ENCODE measurements at places on chromosomes 11 and 22.

DNA sequence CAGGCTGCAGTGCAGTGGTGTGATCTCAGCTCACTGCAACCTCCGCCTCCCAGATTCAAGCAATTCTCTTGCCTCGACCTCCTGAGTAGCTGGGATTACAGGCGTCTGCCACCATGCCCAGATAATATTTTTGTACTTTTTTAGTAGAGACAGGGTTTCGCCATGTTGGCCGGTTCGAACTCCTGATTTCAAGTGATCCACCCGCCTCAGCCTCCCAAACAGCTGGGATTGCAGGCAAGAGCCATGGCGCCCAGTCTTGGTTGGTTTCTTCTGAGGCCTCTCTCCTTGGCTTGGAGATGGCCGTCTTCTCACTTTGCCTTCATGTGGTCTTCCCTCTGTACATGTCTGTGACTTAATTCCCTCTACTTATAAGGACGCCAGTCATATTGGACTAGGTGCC, 254.6 kb downstream of the BUD13 start:
- DNase-seq: no peak

- DNase-seq: no peak
Measured at GRCh38 chr11:132981131-132981956, 551.0 kb downstream of the OPCML start.

GRCh38 chr11:18492888-18493287, 33.9 kb downstream of the TSG101 start:
- DNase-seq: no peak

- DNase-seq: no peak
Measured at GRCh38 chr11:77131560-77131959, 3.5 kb downstream of the MYO7A start.

DNA sequence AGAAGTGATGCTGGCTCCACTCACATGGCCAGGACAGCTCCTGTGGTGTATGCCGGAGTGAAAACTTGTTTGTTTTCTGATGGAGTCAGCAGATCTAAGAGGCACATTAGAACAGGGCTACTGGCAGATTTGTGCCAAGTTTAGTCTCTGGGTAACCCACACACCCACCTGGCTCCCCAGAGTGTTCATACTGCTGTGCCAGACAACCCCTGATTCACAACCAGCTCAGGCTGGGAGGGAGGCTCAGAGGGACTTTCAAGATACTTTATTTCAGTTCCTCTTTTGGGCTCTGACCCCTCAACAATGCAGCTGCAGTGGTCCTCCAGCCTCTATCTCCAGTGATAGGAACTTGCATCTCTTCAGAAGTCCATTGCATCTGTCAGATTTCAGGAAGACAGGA, 8.5 kb downstream of the NTM start:
- no peak for DNase-seq

GRCh38 chr11:36409152-36409816, 100.8 kb downstream of the TRAF6 start:
- DNase-seq: peak; percentile 79

DNA sequence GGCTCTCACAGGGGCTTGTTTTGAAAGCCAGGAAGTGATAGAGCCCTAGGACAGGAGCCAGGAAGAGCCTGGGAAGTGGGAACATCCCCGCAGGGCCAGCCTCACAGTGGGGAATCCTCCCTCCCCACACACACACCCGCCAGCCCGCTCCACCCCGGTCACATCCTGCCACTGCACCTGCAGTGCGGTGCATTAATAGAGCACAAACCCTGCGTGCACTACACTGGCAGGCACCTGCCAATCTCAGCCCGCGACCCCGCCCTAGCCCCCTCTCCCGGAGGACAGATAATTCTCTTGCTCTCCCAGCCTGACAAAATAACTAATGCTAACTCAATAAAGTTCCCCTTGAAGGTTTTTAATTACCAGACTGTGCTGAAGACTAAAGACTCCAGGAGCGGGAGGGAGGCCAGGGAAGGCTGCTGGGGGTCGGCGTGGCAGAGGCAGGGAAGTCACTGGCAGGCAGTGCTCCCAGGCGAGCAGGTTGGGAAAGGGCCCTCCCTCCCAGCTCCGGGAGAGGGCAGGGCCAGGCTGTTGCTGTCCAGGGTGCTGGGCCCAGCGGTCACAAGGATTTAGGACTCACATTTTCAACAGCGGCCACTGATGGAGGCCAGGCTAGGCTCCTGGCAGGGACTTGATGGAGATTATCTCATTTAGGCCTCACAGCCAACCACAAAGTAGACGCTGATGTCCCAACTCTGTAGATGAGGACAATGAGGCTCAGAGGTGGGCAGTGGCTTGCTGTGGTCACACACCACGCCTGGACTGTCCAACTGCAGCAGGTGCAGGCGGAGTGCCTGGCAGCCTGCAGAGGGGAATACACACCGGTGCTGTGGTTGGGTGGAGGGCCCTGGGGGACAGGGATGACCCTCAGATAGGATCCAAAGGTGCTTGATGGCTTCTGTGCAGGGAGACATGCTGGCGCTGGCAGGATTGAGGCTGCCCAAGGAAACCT, 23.9 kb upstream of the TCF20 start:
- DNase-seq: no peak

DNA sequence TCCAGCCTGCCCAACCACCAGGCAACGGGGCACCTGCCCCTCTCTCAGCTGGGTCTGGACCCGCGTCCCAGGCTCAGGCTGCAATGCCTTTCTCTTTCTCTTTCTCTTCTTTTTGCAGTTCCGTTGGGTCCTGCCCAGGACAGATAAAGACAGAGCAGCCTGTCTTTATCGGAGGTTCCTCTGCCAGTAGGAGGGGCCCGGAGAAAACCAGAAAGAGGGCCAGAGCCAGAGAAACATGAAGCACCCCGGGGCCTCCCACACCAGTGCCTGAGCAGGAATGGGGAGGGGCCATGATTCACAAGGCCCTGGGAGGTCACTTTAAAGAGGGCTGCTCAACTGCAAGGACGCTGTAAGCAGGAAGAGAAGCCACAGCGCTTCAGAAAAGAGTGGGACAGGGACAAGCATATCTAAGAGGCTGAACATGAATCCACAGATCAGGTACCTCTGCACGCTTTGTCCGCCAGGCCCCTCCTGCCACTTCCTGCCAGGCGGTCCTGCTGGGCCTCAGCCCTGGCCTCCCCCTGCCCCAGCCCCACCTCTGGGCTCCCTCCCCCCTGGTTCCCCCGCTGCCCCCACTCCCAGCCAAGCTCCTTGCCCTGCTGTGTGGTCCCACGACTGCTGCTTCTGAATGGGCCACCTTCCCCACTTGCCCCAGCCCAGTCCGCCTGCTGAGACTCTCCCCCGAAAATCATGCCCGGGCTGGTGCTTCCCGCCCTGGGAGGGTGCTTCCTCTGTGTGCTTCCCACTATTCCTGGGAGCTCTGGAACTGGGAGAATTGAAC, at the start of gene APOBEC3C:
APOBEC3C (plus strand) TSS at position 316 of the 781 bp plus-strand sequence; CDS start at position 422, 106 bp downstream.
- DNase-seq: peak; percentile 91

DNA sequence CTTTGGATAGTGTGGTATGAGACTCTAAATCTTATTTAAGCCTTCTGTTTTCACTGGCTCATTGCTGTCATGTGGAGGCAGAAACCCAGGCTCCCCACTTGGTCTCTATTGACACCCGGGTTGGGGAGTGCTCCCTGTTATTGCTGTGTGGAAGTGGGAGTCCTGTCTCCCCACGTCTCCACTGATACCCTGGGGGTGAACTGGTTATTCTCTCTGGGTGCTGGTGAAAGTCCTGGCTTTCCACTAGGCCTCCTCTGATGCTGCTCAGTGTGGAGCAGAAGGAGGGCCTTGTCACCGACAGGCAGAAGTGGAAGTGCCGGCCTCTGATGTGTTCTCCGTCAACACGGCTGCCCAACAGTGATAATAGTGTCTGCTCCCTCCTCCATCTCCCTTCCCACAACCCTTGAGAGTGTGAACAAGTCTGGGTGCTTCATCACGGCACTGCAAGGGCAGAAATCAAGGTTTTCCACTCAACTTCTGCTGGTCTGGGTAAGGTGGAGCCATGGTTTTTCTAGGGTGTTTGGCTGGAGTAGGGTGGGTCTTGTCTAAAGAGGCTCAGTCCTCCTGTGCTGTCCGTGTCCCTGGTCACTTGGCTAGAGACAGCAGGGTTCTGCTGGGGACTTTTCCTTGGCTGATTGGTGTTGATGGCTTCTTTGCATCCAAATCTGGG, 240.7 kb upstream of the B3GAT1 start:
- DNase-seq: no peak

- DNase-seq: no peak
Measured at GRCh38 chr22:38419121-38419857, 35.7 kb downstream of the KCNJ4 start.

GRCh38 chr22:48318575-48319320, 1508.9 kb downstream of the BRD1 start:
- no peak for DNase-seq

GRCh38 chr11:120028181-120028896, 109.6 kb downstream of the TRIM29 start:
- DNase-seq: no peak

GRCh38 chr11:11211186-11211585, 141.9 kb downstream of the CSNK2A3 start:
- no peak for DNase-seq

DNA sequence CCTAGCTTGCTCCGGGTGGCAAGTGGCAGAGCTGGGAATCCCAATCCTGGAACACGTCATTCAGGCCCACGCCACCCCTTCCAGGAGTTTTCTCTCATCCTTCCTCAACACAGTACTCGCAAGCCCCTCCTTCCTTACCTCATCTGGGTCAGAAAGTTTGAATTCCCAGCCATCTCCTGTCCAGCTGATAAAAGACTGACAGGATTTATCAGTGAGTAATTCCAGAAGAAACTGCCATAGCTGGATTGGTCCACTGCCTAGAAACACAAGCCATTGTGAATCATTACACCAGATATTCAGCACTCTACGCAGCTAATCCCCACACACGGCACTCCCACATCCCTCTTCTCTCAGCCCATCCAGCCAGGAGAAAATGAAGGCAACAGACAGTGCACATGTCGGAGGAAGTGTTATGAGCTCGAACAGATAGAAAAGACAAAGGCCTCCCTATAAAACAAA, 124.0 kb downstream of the ETS1 start:
- no peak for DNase-seq

- no peak for DNase-seq
Measured at GRCh38 chr11:45702511-45702910, 37.1 kb upstream of the CHST1 start.

DNA sequence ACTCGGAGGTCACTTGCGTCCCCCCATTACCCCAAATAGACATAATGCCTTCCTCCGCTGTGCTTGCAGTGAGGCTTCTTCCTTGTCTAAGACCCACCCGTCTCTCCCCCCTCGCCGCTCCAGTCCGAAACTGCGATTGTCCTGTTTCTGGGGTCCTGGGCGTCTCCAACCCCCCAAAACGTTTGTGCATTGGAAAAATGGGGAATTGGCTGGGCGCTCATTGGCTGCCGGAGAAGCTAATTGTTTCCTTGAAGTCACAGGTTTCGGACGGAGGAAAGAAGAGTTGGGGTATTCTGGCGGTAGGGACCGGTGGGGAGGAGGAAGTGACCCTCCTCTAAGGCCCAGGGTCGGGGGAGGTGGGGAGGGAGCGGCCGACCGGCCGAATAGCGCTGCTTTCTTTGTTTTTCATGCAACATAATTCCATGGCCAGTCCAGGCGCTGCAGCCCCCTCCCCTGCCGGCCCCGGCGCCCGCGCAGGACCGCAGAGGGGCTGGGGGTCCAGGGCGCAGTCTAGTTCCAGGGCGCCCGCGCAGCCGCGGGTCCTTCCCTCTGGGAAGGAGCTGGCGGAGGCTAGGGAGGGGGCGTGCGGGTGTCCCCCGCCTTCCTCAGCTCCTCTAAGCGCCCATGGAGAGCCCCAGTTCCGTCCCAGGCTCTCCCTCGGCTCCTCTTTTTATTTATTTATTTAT, 12.7 kb upstream of the CPT1A start:
- DNase-seq: no peak

DNA sequence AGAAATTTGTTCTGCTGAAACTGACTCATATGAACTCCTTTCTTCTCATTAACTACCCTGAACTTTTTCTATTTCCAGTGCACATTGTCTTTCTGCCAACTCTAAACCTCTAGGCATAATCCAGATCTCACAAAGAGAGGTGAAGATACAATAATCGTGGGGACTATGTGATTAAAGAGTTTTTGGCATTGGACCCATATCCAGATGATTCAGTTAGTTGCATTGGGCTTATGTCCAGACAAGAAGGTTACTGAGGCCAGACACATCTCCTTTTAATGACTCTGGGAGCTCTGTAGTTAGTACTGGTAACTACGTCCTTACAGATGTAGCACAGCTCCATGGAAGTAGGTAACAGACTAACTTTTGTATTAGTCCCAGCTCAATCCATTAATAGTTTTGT, 273.0 kb downstream of the CASP12 start:
- no peak for DNase-seq

DNA sequence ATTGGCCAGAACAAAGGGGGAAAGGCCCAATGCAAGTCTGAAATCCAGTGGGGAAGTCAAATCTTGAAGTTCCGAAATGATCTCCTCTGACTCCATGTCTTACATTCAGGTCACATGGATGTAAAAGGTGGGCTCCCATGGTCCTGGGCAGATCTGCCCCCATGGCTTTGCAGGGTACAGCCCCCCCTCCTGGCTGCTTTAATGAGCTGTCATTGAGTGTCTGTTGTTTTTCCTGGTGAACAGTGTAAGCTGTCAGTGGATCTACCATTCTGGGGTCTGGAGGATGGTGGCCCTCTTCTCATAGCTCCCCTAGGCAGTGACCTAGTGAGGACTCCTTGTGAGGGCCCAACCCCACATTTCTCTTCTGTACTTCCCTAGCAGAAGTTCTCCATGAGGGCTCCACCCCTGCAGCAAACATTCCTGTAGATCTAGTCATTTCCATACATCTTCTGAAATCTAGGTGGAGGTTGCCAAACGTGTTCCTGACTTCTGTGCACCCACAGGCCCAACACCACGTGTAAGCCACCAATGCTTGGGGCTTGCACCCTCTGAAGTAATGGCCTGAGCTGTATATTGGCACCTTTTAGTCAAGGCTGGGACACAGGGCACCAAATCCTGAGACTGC, 9.3 kb downstream of the CARD18 start:
- no peak for DNase-seq

DNA sequence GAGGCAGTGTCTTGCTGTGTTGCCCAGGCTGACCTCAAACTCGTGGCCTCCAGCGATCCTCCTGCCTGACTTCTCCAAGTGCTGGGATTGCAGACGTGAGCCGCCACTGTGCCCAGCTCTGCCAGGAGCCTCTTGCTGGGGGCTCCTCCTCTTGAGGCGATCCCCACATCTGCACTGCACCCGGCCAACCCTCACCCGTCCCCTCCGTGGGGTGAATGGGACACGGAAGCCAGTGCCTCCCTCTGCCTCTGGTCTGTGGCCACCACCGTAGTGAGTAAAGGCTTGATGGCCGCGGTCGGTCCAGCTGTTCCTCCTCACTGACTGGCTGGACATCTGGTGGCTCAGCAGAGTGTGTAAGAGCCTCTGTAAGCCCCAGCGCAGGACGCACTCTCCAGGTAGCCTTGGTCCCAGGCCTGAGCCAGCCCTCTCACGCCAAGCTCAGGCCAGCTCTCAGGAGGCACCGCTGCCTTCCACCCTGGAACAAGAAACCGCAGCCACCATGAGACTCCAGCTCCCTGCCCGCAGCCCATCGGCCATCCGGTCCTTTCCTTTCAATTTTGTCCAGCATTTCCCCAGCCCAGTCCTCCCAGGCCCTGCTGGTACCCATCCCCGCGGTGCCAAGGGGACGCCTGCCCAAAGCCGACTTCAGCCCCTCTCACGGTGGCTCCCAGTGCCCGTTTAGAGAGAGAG, 100.3 kb downstream of the BRD1 start:
- no peak for DNase-seq

Data from activated CD4-positive, alpha-beta T cell treated with anti-CD3 and anti-CD28 coated beads, Interleukin-10, Interleukin-2, amounts not matched to agents 100 ng/mL and 50 ng/mL, durations not matched to agents 16 hours and 8 hours (primary cell).